Esophagus muscularis mucosa (tissue), 4 donors: ENCODE measurements at places on chromosomes 2 and 18. TPM values are rescaled to one million over a fixed set of nuclear protein-coding genes. Genes with fewer than 3 reads are reported as not detected.

Gene RESP18
- total RNA-seq = not detected

Gene ASIC4
- not detected for total RNA-seq

Gene ADAM23
- total RNA-seq = 3.0 TPM

Gene TBR1
- total RNA-seq = not detected

Gene SKA1
- not detected for total RNA-seq

DNA sequence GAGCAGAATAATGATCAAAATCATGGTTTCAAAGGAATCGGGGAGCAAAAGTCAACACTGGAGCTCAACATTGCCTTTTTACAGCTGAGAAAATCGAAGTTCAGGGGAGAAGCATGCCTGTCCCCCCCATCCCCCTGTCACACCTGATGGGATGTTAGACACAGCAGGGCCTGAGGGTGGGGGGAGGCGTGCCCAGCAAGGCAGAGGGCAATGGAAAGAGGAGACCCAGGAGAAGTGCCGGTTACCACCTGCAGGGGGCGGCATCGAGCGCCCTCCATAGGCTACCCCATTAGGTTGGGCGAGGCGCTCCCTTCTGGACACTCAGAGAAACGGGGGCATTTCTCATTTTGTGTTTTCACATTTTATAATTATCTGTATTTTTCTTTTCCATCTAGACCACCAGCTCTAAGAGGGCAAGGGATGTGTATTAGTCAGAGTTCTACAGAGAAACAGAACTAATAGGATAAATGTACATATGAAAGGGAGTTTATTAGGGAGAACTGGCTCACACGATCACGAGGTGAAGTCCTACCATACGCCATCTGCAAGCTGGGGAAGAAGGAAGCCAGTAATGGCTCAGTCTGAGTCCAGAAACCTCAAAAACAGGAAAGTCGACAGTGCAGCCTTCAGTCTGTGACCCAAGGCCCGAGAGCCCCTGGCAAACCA lies 271.3 kb downstream of the LRATD1 start:
- H3K36me3 ChIP-seq = no peaks in the 10 kb centered on the region
- no peaks in the 10 kb centered on the region for H3K27me3 ChIP-seq
- DNase-seq = no peak
- H3K4me3 ChIP-seq = no peak overlapping the region
- H3K4me1 ChIP-seq = no peaks in the 10 kb centered on the region

DNA sequence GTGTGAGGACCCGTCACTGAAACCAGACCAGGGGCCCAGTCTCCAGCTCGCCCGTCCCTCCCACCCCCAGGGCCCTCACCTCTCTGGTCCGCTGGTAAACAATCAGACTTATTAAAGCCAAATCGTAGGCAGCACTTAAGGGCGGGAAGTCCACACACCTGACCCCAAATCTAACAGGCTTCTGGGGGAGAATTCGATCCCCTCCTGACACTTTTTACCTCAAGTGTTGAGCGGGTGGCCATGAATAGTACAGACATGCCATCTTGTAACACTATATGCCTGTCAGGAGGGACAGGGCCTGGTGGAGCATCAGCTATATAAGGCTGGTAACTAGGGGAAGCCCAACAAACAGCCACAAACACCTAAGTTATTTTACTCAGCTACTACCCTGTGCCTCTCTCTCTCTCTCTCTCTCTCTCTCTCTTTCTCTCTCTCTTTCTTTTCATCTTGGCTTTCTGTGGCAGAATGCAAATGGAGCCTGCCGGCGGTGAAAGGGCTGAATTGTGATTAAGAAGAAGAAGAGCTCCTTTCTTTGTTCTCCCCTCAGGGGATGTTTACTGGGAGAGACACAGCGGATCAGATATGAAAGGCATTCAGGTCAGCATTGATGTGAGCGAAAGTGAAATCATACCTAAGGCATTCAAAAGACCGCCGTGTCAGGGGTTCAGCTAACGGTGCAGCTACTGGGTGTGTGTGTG lies 9.5 kb downstream of the ZEB2 start:
- peak overlapping the region; percentile 70 for H3K4me3 ChIP-seq
- no peak for DNase-seq
- H3K36me3 ChIP-seq = no peaks in the 10 kb centered on the region
- peaks cover 50% of the 10 kb centered on the region for H3K27me3 ChIP-seq

DNA sequence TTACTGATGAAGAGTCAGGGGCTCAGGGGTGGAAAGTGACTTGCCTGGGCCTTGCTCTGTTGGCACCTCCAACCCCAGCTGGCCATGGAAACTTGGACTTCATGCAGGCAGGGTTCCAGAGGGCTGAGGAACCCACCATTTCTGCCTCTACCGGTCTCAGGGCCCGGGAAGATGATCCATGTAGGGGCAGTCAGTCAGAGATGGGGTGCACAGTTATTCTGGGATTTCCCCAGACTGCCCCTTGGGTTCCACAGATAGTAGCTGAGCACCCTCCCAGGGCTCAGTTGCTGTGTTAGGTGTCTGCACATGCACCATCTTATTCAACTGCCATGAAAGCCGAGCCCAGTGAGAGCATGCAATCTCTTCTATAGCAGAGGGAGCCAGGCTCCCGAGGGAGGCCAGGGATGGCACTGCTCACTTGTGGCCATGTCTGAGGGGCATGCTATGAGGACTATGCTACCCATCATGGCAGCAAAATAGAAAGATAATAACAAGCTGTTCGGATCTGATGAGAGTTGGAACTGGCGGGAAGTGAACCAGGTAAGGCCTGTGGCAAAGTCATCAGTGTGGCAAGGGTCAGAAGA lies 37.3 kb downstream of the RHOB start:
- no peaks in the 10 kb centered on the region for H3K27me3 ChIP-seq
- no peak overlapping the region for H3K4me3 ChIP-seq
- DNase-seq = no peak

- H3K36me3 ChIP-seq = no peaks in the 10 kb centered on the region
- no peak overlapping the region for H3K4me3 ChIP-seq
- no peak overlapping the region for H3K27ac ChIP-seq
- DNase-seq = no peak
- H3K27me3 ChIP-seq = no peaks in the 10 kb centered on the region
- H3K4me1 ChIP-seq = peaks cover 3% of the 10 kb centered on the region
These were observed 6.4 kb upstream of the ITPRID2 start for GRCh38 chr2:181885096-181885495.

DNA sequence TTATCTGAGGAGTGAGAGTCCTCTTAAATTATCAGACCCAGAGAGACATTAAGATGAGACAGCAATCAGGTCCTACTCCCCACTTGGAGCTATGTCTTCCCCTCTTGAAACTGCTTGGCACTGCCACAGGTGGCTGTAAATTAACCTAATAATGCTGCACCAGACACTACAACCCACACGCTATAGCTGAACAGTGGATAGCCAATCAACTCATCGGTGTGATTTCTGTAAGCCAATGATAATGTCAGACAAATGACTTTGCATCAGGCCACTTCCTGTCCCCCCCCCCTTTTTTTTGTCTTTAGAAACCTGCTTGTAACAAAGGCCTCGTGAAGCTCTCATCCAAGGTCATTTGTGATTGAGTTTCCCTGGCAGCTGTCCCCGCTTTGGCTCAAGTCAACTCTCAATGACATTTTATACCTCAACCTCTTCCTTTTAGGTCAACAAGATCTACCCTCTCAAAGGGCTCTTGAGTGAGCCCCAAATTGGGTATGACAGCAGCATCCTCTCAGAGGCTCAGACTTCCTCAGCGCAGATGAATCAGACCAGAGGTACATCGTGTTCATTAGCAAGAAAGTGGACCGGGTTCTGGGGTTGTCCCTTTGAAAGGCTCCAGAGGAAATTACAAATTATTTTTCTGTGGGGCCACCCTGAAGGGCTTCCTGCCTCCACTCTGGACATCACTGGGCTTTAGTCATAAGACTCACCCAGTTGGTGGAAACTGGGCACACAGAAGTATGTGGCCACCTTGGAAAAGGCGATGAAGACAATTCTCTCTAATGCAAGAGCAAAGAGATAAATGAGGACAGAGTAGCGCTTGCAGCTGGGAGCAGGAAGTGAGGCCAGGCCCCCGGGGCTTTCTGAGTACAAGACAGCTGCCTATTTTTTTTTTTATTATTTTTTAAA lies 73.6 kb downstream of the COPS8 start:
- peak overlapping the region; percentile 70 for H3K27ac ChIP-seq
- DNase-seq = peak; percentile 89
- peaks cover 28% of the 10 kb centered on the region for H3K4me1 ChIP-seq
- H3K27me3 ChIP-seq = no peaks in the 10 kb centered on the region
- H3K36me3 ChIP-seq = no peaks in the 10 kb centered on the region

GRCh38 chr2:128590309-128591021 lies 271.8 kb upstream of the HS6ST1 start:
- no peak overlapping the region for H3K27ac ChIP-seq
- no peaks in the 10 kb centered on the region for H3K4me1 ChIP-seq
- DNase-seq = peak; percentile 64
- no peaks in the 10 kb centered on the region for H3K36me3 ChIP-seq
- H3K4me3 ChIP-seq = no peak overlapping the region

GRCh38 chr2:219638948-219639755 lies 11.7 kb downstream of the SLC4A3 start:
- no peak overlapping the region for H3K4me3 ChIP-seq
- H3K36me3 ChIP-seq = peaks cover 24% of the 10 kb centered on the region
- peaks cover 12% of the 10 kb centered on the region for H3K4me1 ChIP-seq
- H3K27ac ChIP-seq = no peak overlapping the region

DNA sequence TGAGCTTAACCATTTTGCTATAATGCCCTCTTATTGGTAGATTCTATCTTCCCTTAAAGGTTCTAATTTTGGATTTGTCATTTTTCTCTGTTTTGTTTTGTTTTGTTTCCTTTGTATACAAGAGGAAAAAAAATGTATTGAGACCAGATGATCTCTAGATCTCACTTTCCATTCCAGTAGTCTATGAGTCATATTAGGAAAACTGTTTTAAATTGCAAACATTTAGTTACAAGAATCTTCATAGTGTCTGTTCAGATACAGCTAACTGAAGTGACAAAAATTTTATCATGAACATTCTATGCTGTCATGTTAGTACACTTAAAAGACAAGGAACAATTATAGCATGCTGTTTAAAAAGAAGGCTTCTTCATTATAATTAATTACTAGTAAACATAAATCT lies 322.8 kb downstream of the LRRTM4 start:
- no peak overlapping the region for H3K4me3 ChIP-seq
- H3K27ac ChIP-seq = no peak overlapping the region
- H3K27me3 ChIP-seq = no peaks in the 10 kb centered on the region

- no peaks in the 10 kb centered on the region for H3K36me3 ChIP-seq
- no peak for DNase-seq
- no peak overlapping the region for H3K4me3 ChIP-seq
- no peaks in the 10 kb centered on the region for H3K27me3 ChIP-seq
- H3K4me1 ChIP-seq = no peaks in the 10 kb centered on the region
- H3K27ac ChIP-seq = no peak overlapping the region
These were observed 428.9 kb upstream of the NETO1 start for GRCh38 chr18:73296686-73297085.

- no peaks in the 10 kb centered on the region for H3K27me3 ChIP-seq
- H3K27ac ChIP-seq = no peak overlapping the region
- H3K36me3 ChIP-seq = no peaks in the 10 kb centered on the region
- no peak overlapping the region for H3K4me3 ChIP-seq
These were observed 280.6 kb downstream of the NCKAP5 start for GRCh38 chr2:133287709-133288108.

DNA sequence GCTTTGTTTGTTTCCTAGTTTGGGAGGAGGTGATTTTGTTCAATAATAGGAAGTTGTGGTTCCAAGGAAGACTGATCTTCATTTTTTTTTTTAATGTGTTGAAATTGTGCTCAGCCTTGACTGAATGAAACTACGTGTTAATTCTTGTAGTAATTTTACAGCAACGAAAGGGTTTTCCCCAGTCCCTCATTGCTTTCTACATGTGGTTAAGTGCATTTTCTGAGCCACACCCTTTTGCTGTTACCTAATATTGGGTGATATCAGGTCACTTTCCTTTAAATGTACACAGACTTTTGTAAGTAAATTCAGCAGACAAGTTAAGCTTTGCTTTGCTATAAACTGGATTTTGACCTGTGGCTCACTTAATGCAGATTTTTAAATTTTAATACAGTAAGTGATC lies 73.6 kb downstream of the OTX1 start:
- H3K27me3 ChIP-seq = no peaks in the 10 kb centered on the region
- no peak for DNase-seq
- no peak overlapping the region for H3K4me3 ChIP-seq

- no peak overlapping the region for H3K4me3 ChIP-seq
- no peak for DNase-seq
- H3K4me1 ChIP-seq = no peaks in the 10 kb centered on the region
- H3K27ac ChIP-seq = no peak overlapping the region
These were observed 207.5 kb downstream of the SPP2 start for GRCh38 chr2:234257859-234258561.

DNA sequence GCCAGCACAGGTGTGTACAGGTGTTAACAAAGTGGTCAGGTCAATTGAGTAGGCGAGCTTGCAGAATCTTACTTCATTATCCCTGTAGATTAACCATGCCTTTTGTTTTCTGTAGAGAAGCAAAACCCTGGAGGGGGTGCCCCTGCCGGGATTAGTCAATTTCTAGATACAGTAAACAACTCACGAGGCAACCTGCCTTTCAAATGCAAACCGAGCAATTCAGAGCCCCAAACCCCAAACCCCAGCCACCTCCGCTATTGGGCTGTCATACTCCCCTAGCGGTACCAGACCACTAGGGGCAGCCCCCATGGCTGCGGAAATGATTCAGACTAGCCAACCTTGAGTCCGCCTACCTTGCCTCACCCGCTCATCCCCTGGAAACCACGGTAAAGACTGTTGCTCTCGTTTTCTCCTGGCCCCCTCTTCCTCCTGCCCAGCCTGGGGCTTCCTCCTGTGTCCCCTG lies 61.4 kb upstream of the KIF5C start:
- DNase-seq = no peak
- H3K4me3 ChIP-seq = no peak overlapping the region
- H3K4me1 ChIP-seq = peaks cover 28% of the 10 kb centered on the region
- no peaks in the 10 kb centered on the region for H3K36me3 ChIP-seq
- H3K27me3 ChIP-seq = no peaks in the 10 kb centered on the region
